ENCODE measurements at places on chromosomes 3 and 15.

DNA sequence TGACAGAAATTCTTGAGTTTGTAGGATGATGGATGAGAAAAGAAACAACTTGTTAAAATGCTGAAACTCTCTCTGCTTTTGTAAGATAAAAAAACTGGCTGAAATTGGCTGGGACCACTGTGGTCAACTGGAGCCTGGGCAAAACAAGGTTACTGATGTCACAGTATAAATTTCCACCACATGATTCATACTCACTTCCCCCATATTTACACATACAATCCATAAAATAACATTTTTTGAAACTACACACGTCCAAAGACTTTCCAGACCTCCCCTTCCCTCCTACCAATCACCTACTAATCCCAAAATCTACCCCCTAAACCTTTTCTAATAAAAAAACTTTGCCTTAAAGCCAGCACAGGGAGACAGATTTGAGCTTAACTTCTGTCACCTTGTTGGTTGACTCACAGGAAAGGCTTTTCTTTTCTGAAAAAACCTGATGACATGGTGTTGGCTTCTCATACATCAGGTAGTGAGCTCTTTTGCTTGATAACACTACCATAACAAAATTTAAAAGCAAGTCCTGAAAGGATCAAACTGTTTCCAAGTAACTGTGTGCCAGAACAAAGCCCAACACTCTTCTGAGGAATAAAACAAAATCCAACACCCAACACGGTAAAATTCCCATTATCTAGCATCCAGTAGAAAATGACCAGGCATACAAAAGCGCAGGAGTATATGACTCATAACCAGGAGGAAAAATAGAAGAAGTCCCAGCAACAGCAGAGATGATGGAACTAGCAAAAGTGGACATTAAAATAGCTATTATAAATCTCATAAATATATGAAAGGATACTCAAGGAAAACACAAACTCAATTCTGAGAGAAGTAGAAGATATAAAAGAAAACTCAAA lies 87.3 kb upstream of the SNRK start:
- no peak for DNase-seq

DNA sequence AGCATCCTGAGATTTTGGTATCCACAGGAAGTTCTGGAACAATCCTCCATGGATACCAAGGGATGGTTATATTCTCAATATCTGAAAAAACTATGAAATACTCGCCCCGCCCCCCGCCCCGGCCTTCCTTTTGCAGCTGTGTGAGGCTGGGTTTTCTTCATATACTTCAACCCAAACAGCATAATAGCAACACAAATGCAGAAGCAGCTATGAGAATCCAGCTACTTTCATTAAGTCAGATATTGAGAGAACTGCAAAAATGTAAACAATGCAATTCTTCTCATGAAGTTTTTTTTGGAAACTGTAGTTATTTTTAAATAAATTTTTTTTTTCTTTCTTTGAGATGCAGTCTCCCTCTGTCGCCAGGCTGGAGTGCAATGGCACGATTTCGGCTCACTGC lies 10.9 kb upstream of the IDH2 start:
- no peak for DNase-seq

DNA sequence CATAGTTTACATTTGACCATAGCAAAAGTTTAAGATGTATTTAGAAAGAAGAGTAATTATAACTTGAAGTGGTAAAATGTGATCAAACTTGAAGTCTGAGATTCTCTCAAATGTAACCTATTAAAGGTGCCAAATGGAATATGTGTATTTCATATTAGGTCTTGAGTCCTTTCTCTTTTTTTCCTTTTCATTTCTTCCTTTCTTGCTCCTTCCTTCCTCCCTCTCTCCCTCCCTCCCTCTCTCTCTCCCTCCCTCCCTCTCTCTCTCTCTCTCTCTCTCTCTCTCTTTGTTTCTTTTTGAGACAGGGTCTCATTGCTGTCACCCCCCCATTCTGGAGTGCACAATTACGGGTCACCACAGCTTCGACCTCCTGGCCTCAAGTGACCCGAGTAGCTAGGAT lies 47.7 kb downstream of the MAP2K5 start:
- no peak for DNase-seq

DNA sequence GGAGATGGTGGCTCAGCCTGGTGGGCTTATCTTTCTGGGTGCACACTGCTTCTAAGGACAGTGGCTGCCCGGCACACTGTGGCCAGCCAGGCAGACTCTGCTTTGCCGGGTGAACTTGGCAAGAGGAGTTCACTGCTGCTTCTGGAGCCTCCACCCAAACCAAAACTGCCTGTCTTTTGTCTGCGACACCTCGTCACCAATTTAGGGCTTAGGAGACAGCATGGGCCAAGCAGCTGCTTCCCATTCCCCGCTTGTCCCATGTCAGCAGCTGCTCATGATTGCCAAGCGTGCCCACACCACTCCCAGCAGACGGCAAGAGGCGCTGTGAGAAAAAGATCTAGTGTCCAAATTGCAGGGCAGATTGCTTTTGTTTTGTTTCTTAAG lies 57.3 kb downstream of the LSM3 start:
- DNase-seq, result no peak

- DNase-seq, result no peak
These were observed 18.7 kb upstream of the RPP14 start for GRCh38 chr3:58287354-58287753.

DNA sequence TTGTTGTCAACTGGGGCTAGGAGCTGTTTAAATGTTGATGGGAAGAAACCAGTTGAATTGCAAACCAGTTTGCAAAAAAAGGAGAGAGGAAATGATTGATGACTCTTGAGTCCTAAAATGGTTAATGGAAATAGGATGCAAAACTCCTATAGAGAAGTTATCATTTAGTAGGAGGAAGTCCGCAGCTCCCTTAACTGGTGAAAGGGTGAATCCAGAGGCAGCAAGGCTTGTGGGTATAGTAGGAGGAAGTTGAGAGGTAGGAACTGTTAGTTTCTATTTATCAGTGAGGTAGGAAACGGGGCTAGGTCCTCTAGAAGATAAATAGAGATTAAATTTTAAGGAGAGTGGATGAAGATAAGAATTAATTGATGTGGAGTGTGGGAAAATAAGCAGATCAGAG lies 15.4 kb downstream of the IREB2 start:
- DNase-seq, result no peak

GRCh38 chr3:69458803-69459365 lies 73.0 kb upstream of the FRMD4B start:
- no peak for DNase-seq

DNA sequence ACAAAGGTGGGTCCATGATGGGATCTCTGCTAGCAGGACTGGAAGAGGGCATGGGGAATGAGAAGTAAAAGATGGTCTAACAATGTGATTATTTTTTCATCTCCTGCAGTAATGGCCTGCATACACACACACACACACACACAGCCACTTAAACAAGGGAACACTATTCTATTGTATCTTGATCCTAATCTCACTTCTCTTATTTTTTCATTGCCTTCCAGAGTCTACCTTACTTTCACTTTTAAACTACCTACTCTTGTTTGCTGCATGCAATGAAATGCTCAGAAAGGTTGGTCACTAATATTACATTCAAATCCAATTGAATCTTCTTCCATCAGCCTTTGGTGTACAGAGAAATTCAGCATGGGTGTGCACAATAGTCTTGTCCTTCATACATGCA lies 853.8 kb downstream of the IGSF11 start:
- DNase-seq, result no peak

DNA sequence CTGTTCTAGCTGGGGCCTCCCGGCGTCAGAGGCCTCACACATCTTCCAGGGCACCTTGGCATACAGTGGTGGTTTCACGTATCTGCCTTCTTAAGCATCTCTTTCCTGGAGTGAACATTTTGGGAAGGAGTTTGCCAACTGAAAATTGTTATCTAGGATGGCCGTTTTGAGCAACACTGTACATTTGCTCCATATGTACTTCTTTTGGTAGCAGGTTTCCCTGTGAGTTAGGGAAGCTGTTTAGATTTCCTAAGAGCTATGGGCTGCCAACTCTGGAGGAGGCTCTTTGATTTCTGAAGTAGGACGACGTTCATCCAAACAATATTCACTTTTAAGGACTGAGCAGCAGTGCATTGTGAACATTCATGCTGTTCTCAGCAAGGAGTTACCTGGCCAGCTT lies 665.9 kb downstream of the SQOR start:
- DNase-seq, result no peak

DNA sequence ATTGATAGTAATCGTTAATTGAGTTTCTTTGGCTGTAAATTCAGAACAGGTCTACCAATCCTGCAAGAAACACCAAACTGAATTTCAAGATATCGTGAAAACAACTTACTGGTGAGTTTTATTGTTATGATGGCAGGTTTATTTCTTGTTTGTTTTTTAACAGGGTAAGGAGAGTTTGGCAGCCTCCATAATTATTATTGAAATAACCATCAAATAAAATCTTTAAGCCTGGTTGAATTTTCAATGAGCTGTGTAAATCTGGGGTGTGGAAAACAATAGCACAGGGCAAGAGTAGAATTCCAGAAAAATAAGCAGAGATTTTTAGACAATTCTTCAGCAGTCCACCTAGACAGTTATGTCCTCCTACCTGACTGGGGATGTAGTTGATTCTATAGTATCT lies 196.5 kb downstream of the MECOM start:
- no peak for DNase-seq

GRCh38 chr15:84684092-84684491 lies 26.1 kb upstream of the NMB start:
- DNase-seq, result no peak

DNA sequence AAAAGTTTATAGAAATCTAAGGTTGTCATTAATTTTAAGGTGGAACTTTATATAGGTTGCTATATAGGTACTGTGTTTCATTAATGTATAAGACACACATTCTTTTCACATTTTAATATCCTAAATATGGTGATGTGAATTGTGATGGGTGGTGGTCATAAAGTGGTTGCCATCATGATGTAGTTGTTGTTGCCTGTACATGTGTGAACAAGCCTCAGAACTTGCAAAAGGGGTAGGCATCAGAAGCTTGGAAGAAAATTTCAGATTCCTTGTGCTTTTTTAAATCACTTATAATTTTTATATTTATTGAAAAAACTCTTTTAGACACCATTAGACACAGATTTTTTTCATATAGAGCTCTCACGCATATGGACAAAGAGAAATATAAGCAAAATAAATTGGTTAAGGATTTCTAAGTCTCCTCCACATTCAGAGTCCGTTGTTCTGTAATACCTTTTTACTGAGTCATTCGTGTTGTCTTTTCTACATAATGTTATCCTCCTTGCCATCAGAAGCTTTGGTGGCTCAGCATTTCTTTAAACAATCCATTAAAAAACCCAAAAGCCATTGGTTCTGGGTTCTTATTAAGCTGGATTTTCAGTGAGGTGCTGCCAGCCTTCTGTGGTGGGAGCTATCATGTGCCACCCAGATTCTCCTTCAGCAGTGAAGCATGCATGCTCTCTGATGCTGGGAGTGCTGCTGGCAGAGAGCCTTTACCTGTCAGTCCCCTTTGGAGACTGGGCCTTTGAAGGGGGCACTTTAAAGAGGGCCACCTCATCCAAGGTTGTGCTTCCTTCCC lies 140.4 kb upstream of the GALNT15 start:
- DNase-seq, result no peak

- no peak for DNase-seq
These were observed 19.1 kb downstream of the DNAJB8 start for GRCh38 chr3:128447561-128448013.

- peak; percentile 43 for DNase-seq
These were observed 12.4 kb downstream of the CCR4 start for GRCh38 chr3:32963871-32964270.

DNA sequence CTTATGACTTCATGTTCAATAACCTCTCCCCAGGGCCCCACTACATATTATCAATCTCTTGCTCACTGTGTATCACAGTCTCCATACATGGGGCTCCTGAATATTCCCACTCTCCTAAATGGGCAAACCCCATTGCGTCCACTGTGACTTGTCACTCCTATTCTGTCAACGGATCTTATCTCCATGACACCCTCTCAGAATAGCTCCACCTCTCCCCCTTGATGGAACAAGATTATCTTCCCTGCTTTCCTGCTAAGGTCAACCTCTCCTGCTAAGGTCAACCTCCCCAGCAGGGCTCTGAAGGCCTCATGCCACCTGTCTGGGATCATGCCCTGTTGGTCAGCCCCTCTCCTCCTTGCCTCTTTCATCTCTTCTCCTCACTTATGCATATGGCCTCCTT lies 1.8 kb downstream of the CLDN18 start:
- DNase-seq, result no peak

GRCh38 chr15:28122038-28122949 lies 23.2 kb upstream of the OCA2 start:
- no peak for DNase-seq

- DNase-seq, result no peak
These were observed 4.4 kb downstream of the CCR1 start for GRCh38 chr3:46203681-46204080.

- no peak for DNase-seq
These were observed 6.1 kb downstream of the VWA5B2 start for GRCh38 chr3:184235381-184236032.

- DNase-seq, result no peak
These were observed 1042.9 kb downstream of the NTRK3 start for GRCh38 chr15:87213626-87214025.

- no peak for DNase-seq
These were observed 174.7 kb upstream of the CGNL1 start for GRCh38 chr15:57201578-57201977.

DNA sequence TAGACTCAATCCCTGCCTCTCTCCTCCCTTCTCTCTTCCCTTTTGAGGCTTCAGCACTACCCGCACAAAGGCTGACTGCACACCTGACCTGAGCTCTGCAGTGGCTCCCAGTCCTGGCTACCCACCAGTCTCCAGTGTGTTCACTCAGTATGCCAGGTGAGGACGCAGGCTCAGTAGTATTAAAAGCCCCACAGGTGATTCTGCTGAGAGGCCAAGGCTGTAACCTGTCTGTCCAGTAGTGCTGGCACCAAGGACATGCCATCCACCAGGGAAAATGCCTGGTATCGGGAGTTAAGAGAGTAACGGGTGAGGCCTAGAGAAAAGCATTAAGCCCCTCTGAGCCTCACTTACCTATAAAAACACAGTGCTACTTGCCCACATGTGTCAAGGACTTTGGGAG lies 20.9 kb downstream of the FYCO1 start:
- DNase-seq, result no peak

Data from effector CD4-positive, alpha-beta T cell (primary cell).